ENCODE measurements at places on chromosomes 13 and 19.

GRCh38 chr19:57099199-57099661 lies 20.6 kb upstream of the USP29 start:
- DNase-seq = peak; percentile 13

DNA sequence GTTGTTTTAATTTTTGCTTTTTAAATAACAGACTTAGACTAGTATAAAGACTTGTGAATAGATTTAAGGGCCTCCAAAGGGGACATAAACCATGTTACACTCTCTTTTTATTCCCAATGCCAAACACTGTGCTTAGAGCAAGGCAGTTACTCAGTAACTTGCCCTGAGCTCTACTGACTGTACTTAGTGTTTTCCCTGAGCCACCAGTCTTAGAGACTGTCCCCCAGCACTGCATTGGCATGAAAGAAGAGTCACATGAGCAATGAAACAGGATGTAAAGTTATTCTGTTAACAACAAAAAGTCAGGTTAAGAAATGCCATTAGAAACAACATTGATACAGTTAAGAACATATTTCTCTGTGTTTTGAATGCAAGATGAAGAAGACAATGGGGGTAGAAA lies 187.9 kb downstream of the TBC1D4 start:
- no peak for DNase-seq

GRCh38 chr13:27967736-27968315 lies 1.3 kb downstream of the CDX2 start:
- DNase-seq = no peak

DNA sequence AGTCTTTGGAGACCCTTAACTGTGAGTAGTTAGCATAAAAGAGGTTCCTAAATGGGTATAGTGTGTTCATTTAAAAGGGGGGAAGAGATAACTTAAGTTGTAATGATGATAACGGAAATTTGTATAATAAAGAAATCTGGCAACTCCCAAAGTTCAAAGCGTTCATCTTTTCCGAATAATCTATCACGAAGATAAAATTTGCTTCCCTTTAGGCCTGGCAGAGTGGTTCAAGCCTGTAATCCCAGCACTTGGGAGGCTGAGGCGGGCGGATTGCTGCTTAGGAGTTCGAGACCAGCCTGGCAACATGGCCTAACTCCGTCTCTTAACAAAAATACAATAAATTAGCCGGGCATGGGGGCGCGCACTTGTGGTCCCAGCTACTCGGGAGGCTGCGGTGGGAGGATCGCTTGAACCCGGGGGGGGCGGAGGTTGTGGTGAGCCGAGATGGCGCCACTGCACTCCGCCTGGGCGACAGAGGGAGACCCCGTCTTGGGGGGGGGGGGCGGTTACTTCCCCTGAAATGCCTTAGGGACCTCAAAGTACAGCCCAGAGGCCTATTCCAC lies 934 bp downstream of the N4BP2L2 start:
- no peak for DNase-seq

DNA sequence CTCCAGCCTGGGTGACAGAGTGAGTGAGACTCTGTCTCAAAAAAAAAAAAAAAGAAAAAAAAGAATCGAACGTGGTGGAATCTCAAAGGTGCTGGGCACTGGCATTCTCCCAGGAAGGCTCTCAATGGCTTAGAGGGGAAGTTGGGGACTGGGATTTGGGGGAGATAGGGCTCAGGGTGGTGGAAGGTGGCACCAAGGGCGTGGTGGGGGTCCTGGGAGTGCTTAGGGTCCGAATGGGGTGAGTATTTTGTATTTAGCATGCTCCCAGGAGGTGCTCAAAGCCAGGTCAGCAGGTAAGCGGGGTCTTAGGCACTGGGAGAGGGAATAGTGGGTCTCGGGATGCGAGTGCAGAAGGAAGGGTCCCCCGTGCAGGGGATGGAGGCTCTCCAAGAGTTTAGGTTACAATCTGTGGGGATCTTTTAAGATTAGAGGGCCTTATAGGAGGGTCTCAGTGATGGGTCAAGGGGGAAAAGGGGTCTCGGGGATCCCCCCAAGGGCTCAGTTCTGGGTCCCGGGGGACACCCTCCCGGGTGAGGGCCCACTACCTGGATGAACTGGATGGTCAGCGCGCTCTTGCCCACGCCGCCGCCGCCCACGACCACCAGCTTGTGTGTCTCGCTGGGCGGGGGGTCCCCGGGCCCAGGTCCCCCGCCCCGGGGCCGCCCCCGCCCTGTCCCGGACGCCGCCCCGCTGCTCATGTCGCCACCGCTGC lies 386 bp downstream of the RRAS start:
- DNase-seq = no peak

GRCh38 chr13:23898101-23898500 lies 799 bp upstream of the C1QTNF9B start:
- DNase-seq = no peak

DNA sequence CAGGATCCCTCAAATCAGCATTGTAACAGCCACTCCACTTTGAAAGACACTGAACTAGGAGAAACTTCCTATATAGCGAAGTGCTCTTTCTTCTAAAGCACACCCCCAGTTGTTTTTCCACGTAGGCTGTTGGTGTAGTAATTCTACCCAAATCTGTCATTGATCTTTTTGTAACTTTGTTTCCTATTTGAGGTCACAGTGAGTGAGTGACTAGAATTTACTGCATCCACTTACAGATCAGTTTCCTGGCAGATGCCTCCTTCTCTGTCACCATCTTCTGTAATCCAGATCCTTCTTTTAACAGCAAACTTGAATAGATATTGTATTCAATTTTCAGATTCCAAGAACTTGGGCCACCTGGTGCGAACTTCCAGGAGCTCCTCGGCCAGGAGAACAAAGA lies 15.3 kb downstream of the ZAR1L start:
- no peak for DNase-seq

DNA sequence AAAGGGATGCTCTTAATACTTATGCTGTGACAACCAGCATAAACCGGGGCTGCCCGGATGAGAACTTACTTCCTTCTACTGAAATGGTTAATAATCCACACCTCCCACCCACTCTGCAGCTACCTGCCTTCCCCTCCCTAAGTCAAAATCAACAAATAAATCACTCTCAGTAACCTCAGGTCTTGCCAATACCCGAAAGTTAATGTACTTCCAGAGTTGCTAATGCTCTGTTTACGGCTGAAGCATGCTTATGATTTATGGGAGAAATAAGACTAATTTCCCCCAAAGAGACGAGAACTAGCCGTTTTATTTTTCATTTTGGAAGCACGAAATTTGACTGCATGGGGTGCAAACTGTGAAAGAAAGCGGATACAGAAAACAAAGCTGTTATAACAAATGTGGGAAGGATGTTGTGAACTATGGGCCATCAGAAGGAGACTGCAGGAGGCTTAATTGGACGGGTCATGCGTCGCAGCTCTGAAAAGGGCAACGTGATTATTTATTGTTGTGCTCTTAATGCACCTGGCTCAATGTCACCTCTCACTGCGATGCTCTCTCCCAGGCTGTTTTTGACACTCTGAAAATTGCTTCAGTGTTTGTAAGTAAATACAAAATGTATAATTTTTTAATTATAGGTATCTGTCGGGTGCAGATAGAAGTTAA lies 114.0 kb upstream of the SLC7A1 start:
- DNase-seq = no peak

DNA sequence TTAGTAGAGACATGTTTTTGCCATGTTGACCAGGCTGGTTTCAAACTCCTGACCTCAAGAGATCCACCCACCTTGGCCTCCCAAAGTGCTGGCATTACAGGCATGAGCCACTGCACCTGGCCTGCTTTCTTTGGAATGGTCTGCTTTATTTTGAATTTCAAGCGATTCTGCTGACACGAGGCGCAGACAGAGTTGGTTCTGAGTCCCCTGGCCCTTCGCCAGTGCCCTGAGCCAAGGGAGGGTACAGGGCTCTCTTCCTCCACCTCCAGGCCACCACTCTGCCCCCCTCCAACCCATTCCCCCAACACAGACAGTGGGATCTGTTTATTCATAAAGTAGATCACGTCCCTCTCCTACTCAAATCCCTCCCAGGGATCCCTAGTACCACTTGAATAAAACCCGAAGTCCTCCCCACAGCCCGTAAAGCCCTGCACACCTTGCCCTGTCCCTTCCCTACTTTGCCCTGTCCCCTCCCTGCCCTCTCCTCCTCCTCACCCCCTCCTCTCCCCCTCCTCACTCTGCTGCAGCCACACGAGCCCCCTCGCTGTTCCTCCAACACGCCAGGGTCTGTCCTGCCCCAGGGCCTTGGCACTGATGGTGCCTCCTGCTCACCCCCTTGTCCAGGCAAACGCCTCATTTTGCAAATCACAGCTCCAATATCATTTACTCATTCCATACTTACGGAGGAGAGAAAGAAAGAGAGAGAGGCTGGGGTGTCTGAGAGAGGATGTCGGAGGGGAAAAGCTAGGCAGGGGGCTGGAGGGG lies 22.4 kb downstream of the ZNRF4 start:
- no peak for DNase-seq

- DNase-seq = no peak
Measured at GRCh38 chr13:48156466-48156865, 61.6 kb upstream of the MED4 start.

DNA sequence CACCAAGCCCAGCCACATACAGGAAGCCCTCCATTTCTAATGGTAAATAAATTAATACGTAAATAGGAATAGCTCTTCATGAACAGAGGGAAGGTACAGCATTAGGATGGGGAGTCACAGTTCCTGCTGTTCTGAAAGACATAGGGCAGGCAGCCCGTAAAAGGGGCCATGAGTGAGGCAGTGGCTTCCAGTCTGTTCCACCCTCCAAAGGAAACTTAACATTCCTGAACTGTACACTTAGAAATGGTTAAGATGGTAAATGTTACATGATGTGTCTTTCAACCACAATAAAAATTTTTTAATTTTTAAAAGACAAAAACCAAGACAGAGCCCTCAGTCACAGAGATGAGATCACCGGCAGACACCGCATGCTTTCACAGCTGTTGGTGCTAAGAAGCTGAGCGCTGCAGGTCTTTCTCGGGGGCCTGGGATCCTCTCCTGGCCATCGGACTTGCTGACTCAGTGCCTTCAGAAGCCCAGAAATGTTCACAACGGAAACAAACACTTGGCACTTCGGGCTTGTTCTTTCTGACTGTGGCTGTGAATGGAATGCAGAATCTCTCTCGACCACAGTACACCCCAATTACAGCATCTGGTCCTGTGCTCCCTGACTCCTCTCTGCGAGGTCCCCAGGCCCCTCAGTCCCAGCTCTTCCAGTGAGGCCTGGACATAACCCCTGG lies 36.4 kb downstream of the EPS15L1 start:
- DNase-seq = peak; percentile 95

- DNase-seq = no peak
Measured at GRCh38 chr13:45623516-45624090, 8.1 kb upstream of the ERICH6B start.

DNA sequence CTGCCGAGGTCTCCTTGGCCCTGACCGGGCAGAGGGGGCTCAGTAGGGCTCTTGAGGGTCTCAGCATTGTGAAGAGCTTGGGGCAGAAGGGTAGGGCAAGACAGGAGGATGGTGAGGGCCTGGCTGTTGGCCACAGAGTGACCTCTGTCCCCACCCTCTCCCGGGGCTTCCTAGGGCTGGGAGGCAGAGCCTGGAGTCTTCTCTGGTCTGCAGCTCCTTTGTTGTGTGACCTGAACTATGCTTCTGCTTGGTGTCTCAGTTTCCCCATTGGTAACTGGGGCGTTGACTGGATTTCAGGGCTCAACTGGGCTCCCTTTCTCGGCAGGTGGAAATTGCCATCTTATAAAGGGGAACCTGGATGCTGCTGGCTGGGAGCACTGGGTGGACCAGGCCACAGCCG lies 30.1 kb upstream of the PEPD start:
- no peak for DNase-seq

- peak; percentile 85 for DNase-seq
Measured at GRCh38 chr13:31755803-31756212, 16.5 kb downstream of the RXFP2 start.

GRCh38 chr19:4051175-4052101 lies 15.3 kb downstream of the ZBTB7A start:
- peak; percentile 53 for DNase-seq

DNA sequence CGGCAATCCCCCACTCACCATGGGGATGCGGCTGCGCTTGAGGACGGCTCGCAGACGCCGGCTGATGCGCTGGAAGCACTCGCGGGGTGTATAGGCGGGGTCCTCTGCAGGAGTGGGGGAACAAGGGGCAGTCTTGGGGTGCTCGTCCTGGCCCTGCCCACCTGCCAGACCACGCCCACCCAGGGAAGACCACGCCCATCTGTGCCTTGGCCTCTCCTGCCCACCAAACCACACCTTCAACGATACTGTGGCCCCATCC lies 6.7 kb downstream of the RNU6-9 start:
- no peak for DNase-seq

GRCh38 chr19:49442354-49442753 lies 1.0 kb upstream of the SLC17A7 start:
- DNase-seq = no peak

GRCh38 chr19:9792206-9793070 lies 23.9 kb upstream of the ZNF846 start:
- DNase-seq = peak; percentile 84

DNA sequence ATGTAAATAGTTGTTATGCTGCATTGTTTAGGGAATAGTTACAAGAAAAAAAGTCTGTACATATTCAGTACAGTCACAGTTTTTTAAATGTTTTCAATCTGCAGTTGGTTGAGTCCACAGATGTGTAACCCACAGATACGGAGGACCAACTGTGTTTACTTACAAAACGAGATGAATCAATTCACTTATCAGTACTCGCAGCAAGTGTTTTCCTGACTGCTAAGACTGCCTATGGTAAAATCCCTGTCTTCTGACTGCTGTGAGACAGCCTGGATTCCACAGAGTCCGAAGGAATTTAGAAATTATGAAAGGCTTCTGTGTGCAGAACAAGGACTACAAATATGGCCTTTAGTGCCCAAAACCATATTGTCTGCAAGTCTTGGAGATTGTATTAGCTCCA lies 45.7 kb upstream of the C1QTNF9 start:
- no peak for DNase-seq

- no peak for DNase-seq
Measured at GRCh38 chr13:40624986-40625385, 41.5 kb downstream of the FOXO1 start.

GRCh38 chr13:67119481-67119894 lies 110.6 kb downstream of the PCDH9 start:
- DNase-seq = peak; percentile 48

DNA sequence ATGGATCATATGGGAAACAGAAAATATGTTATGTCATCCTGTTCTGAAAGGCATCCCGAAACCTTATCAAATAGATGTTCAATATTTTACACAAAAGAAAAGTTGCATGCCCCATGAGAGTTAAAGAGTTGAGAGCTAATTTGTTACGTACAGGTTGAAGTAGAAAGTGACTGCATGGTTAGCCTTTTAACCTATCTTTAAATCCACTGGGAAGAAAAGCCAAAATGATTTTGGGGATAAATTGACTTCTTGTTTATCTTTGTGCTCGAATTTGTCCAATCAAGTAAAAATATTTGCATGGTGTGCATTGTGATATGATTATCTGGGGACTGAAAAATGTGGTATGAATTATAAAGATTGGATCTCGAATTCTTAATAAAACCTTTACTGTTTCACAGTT lies 230.1 kb downstream of the POSTN start:
- DNase-seq = no peak

All from stromal cell of bone marrow (primary cell).